ENCODE measurements at places on chromosomes 2 and 18.

DNA sequence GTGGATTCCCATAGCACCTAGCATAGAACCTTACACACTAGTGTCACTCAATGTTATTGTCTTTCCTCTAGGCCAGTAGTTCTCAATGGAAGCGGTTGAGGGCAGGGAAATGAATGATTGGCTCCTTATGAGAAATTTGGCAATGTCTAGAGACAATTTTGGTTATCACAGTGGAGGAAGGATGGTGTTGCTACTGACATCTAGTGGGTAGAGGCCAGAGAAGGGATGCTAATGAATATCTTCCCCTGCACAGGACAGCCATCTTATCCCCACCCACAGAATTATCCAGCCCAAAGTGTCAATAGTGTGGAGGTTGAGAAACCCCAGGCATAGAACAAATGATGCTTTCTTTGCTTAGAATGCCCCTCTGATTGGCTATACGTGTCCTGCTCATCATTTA is 15.8 kb downstream of the C18orf63 start:
- no peak for DNase-seq

GRCh38 chr2:42947809-42948600 is 155.6 kb upstream of the HAAO start:
- DNase-seq = no peak

- no peak for DNase-seq
These were observed 494.7 kb downstream of the BCL11A start for GRCh38 chr2:60058781-60059180.

DNA sequence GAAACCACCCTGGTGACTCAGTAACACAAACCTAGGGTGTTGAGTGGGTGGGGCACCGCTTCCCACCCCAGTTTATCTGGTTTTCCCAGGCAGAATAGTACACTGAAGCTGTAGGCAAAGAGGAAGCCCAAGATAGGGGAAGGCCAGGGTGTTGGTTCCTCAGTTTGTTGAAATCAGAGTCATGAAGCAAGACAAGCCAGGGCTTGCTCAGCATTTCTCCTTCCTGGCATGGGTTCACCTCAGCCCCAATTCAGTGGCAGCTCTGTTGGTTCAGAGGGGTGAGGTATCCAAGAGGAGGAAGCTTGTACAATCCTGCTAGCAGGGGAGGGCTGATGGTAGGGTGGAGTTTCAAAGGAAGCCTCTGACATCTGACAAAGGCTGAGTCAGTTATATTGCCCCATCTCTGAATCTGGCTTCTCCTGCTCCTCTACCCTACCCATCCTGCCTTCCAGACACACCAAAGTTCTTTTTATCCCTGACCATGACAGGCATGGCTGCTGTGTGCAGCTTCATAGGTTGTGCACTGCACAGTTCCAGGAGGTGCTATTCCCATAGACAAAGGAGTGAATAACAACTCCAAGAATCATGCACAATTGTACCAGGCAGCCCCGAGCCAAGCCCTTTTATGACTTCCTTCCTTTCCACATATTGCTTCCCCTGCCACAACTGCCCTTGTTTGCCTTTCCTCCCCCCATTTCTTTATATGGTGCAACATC is 24.9 kb upstream of the RAB10 start:
- no peak for DNase-seq

- no peak for DNase-seq
These were observed 558 bp downstream of the THAP4 start for GRCh38 chr2:241636182-241637017.
